Right ventricle myocardium superior (tissue), 1 donor: ENCODE measurements at places on chromosomes 1 and 21. TPM values are rescaled to one million over a fixed set of nuclear protein-coding genes. Genes with fewer than 3 reads are reported as not detected.

Gene CLCA2
- total RNA-seq: not detected

GRCh38 chr1:177219554-177220458 is 49.0 kb downstream of the BRINP2 start:
- DNase-seq: no peak

DNA sequence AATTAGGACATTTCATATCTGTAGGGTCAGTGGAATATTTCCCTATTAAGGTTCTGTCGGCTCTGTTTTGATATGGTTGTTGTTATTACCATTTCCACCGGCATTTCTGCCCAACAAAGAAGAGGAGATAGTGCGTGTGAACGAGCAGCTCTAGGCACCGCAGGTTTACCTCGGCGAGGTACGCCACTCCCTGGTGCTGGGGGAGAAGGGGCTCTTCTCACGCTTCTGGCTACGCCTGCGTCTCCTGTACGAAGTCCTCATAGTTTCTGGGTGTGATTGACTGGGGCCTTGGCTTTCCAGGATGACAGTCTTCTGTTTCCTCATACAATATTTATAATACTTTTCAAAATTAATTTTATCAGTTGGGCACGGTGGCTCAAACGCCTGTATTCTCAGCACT is 54.4 kb upstream of the DIP2A start:
- DNase-seq: peak; percentile 17

DNA sequence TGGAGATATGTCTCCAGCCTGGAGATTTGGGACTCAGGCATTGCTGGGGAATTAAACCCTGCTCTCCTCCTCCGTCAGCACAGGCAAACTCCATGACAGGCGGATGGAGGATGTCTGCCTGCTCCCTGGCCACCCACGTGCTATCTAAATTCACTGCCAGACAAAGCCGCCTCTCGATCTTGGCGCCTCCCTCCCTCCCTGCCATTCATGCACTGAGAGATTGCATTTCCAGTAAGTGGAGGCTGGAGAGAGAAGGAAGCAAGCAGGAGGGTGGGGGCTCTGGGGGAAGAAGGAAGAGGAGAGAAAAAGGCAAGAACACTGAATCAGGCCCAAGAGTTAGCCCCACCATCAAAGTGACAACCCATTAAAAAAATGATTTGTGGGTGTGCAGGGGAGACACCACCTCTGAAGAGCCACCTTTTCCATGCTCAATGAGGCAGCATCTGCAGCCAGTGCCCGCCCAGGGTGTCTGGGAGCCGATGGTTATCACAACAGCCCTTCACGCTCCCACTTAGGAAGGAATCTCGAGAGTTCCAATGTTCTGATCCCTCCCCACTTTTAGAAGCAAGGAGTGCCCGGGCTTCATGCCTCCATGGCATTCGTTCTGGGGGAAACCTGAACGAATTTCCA is 183.0 kb downstream of the HIVEP3 start:
- peak; percentile 60 for DNase-seq

DNA sequence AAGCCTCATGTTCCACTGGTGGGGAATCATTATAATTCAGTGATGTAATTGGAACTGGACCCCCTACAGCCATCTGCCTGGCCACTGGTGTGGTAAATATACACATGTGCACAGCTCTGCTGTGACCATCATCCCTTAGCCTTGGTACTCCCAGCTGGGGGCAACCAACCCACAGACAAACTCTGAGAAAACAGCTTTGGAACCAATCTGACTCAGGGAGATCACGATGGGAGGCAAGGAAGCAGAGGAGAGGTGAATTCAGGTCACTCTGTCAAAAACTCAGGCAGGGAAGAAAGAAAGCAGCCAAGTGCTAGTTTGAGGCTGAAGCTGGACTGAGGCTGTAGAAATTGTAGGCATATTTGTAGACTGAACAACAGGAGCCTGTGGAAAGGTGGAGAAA is 197.8 kb upstream of the GALNT2 start:
- DNase-seq: no peak

DNA sequence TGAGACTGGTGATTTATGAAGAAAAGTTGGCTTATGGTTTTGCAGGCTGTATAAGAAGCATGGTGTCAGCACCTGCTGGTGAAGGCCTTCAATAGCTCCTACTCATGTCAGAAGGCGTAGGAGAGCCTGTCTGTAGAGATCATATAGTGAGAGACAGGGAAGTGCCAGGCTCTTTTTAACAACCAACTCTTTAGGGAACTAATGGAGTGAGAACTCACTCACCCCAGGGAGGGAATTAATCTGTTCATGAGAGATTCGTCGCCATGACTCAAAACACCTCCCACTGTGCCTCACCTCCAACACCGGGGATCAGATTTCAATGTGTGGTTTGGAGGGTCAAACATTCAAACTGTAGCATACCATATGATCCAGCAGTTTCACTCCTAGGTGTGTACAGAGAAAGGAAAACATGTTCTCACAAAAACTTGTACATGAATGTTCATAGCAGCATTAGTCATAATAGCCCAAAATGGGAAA is 72.6 kb downstream of the TTC3 start:
- no peak for DNase-seq

- no peak for DNase-seq
These were observed 90.4 kb downstream of the KCNK1 start for GRCh38 chr1:233704170-233704897.

- DNase-seq: no peak
These were observed 99.6 kb upstream of the ZC3H11B start for GRCh38 chr1:219712506-219712905.

GRCh38 chr1:118073648-118074435 is 111.2 kb downstream of the SPAG17 start:
- no peak for DNase-seq

- DNase-seq: no peak
These were observed 151.2 kb upstream of the TNR start for GRCh38 chr1:175894581-175894980.

- DNase-seq: no peak
These were observed 484.4 kb downstream of the PLA2G4A start for GRCh38 chr1:187313115-187313514.
